Colonic mucosa (tissue), 4 donors: ENCODE measurements at places on chromosomes 2 and 18. TPM values are rescaled to one million over a fixed set of nuclear protein-coding genes. Genes with fewer than 3 reads are reported as not detected.

IL1R1 gene
- 23.9 TPM for total RNA-seq

UGGT1 gene
- 56.0 TPM for total RNA-seq

NMS gene
- total RNA-seq: not detected

REG3G gene
- total RNA-seq: not detected

CEBPZOS gene
- total RNA-seq: 49.4 TPM

CCBE1 gene
- total RNA-seq: 0.27 TPM

DNA sequence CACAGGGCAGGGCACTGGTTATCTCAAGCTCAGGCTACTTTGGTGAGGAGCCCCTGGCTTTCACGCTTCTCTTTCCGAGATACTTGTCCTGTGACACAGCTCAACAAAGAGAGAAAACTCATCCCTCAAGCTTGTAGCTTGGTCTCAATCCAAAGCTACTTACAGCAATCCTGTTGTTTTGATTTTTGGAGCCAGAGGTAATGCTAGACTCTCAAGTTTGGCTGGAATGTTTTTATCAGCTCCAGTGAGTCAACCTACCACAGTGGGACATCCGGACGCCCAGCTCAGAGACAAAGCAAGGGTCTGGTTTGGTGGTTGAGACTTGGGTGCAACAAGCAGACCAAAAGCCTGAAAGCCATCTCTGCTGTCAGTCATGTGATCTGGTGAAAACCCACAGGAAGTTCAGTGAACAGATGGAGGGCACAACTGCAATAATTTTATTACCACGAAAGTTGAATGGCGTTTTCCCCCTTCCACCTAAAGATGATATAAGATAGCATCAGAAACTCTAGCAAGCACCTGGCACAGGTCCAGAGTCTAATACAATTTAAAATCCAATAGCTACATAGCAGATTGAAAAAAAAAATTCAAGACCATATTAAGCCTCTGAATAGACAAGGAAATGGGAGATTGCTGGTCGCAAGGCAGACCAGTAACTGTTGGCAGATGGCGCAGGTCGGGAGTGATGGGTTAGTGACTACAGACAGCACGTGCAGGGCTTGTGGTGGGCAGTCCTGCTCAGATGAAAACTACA lies 102.3 kb upstream of the SMAD7 start:
- no peak for DNase-seq

ABHD3 gene
- total RNA-seq: 69.3 TPM

DNA sequence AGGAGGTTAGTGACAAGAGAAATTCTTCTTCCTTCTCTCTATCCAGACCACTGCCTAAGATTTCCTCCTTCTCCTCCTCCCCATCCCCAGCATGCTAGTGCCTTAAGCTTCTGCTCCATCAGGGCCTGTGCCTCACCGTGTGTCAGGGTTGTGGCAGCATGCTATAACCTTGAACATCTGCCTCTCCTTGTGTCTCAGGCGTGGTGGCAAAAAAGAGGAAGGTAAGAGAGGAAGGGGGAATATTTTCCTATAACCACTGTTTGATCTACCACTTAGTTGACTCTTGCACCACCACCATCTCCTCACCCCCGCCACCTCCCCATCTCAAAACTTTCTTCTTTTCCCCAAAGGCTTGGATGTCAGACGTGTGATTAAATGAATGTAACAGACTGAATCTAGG lies 38.3 kb upstream of the PEX13 start:
- DNase-seq: no peak

GRCh38 chr18:48977914-48978313 lies 27.1 kb upstream of the SMAD7 start:
- no peak for DNase-seq

GRCh38 chr2:102549027-102549426 lies 70.3 kb upstream of the SLC9A2 start:
- DNase-seq: no peak

MAPRE3 gene
- 22.0 TPM for total RNA-seq

- no peak for DNase-seq
These were observed 45.8 kb upstream of the TANC1 start for GRCh38 chr2:158922601-158923000.

VSNL1 gene
- total RNA-seq: 7.4 TPM

DNA sequence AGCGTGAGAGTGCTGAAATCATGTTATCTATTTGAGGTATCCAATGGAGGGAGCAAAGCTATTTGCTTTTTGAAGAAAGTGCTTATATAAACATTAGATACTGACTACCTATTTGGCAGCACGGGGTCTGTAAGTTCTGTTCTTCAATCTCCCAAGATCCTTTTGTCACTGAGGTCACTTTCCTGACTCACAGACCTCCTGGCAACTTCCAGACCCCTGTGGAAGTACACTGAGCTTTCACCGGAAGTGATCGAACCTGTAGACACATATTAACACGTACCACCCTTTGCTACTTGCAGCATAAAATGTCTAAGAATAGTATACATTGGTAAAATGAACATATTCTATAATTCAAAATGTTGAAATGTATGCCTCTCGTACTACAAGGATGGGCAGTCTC lies 452.6 kb upstream of the ST6GAL2 start:
- no peak for DNase-seq

- DNase-seq: no peak
These were observed 25.4 kb upstream of the STPG4 start for GRCh38 chr2:47180531-47180930.

ECEL1 gene
- total RNA-seq: 0.12 TPM

DNA sequence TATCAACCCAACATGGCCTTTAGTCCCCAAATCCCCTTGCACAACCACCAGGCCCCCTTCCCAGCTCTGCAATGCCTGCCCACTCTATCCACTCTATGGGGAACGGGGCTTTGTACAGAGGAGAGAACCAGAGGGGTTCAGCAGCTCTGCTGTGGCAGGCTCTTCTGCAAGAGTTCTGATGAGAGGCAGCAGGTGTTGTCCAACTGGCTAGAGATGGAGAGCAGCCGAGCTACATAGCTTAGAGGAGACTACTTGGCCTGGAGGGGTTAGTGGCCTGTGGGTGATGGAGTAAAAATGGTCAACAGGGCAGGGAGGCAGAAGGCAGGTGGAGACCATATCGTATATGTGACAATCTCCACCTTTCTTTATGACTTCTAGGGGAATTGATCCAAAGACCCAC lies 103.0 kb downstream of the QPCT start:
- no peak for DNase-seq

GRCh38 chr2:41873102-41874031 lies 174.5 kb upstream of the PKDCC start:
- DNase-seq: no peak

GRCh38 chr2:106269591-106270291 lies 75.6 kb upstream of the UXS1 start:
- DNase-seq: peak; percentile 86

KIF5C gene
- 1.6 TPM for total RNA-seq

- no peak for DNase-seq
These were observed 21.3 kb upstream of the SLC3A1 start for GRCh38 chr2:44254023-44254422.

MPP4 gene
- total RNA-seq: not detected

TNFAIP6 gene
- total RNA-seq: 2.4 TPM
